Astrocyte of the spinal cord (primary cell): ENCODE measurements at places on chromosomes 11 and 22.
A peak's percentile ranks its signal among the peaks of the same experiment; 100 is the strongest.

DNA sequence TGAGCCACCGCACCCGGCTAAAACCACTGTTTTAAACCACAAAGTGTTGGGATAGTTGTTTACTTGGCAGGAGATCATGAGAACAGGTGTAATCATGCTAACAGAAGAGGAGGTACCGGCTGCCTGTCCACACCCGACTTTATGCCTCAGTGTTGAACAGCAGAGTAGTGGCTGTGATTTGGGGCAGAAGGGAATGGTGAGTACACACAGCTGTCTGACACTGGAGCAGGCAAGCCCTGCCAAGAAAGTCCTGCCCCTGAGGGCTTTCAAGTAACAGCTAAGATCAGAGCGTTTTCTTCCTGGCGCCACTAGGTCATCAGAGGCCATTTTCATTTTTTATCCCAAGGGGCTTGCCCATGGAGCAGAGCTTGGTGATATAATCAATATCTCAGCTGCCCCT, 8.1 kb downstream of the CDKN1C start:
- no peak for DNase-seq

- DNase-seq: no peak
Observed at GRCh38 chr11:23457641-23458040, 597.4 kb upstream of the CCDC179 start.

DNA sequence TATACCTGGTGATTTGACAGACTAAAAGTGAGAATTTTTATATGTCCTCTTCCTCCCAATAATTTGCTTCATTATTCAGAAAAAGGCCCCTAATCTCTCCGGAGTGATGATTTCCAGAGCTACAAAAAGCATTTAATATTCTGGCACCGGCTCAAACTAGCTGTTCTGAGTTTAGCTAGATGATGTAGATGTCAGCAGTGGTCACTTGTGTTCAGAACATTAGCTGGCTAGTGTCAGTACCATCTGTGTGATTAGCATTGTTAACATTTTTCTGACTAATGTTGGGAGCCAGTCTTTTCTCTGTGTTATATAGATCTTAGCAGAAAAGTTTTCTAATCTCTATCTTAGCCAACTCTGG, 68.7 kb upstream of the RRM1 start:
- DNase-seq: no peak

DNA sequence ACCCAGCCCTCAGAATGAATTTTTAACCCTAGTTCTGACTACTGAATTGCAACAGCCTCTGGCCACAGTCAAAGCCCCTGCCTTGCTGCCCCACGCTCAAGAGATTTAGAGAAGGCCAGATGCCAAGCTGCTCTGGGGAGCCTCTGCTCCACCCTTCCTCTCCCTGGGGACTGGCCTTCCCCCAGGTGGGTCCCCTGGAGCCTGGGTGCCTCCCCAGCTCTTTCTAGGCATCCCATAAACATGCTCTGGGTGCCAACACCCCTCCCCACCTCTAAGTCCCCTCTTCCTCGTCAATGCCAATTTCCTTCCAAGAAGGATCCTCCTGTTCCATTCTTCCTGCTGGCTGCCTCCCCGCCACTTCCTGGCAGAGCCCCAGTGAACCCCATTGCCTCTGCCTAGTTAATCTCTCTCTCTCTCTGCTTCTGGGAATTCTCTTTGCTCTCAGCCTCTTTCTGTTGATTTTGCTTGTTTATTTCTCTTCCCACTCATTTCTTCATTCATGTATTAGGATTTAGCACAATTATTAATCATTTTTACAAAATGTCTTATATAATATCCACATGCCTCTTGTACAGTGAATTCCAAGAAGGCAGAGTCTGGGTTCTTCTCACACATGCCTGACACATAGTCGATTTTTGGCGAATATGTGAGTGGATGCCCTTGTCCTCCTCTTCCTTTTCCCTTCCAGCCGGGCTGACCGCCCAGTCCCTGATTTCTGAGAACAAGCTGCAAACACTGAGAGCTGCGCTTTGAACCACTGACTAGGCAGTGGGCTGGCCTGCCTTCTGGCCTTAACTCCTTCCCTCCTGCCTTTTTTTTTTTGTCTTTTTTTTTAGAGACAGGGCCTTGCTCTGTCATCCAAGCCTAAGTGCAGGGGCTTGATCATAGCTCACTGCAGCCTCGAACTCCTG, 17.5 kb downstream of the UQCR10 start:
- no peak for DNase-seq

DNA sequence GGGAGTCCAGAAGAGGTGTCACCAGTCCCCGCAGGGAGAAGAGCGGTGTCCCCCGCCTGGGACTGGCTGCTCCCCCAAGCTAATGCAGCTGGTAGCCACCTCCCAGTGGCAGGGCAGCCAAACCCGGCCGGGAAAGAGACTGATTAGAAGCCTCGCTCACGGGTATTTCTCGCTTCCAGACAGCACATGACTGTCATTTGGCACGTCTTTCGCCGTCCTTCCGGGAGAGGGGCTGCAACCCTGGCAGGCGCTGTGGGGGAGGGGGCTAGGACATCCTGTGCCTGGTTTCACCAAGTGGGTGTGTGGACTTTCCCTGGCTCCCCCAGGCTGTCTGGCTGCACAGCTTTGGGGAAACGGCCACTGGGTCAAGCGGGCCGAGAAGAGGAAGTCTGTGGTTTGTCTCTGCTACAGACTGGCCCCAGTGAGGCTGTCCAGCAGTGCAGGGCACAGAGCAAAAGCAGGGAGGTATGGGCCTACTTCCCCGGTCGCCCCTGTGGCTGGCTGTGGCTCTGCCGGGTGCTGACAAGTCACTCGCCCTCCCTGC, 3.8 kb downstream of the CD81 start:
- DNase-seq: no peak

DNA sequence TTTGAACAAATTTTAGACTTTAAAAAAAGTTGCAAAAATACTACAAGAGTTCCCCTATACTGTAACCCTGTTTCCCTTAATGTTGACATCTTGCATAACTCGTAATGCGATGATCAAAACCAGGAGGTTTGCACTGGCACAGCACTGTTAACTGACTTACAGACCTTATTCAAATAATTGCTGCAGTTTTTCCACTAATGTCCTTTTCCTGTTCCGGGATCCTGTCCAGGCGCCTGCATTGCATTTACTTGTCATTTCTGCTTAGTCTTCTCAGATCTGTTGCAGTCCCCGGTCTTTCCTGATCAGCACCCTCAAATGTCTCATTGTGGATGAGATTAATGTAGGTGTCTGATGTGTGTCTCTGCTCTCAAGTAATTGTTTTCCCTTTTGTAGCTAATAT, 32.0 kb downstream of the APLP2 start:
- DNase-seq: no peak

GRCh38 chr11:69348414-69349235, 54.7 kb downstream of the MYEOV start:
- DNase-seq: no peak

DNA sequence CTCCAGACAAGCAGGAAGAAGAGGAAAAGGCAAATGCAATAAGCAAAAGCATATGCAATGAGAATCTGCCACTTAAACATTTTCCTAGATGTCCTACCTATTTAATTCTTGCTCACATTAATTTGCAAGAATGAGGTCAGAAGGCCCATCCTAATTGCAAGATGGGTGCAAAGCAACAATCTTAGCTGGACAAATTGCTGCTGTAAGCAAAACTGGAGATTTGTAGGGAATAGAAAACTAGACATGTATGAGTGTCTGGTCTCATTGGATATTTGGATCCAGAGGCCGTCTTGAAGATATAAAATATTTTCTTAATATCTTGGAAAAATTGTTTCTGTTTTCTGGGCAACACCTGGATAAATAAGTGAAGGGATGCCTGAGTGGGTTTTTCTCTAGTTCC, 150.1 kb upstream of the PGR start:
- DNase-seq: no peak

- peak; percentile 94 for DNase-seq
Observed at GRCh38 chr22:26672590-26673468, 15.4 kb downstream of the MIAT start.

DNA sequence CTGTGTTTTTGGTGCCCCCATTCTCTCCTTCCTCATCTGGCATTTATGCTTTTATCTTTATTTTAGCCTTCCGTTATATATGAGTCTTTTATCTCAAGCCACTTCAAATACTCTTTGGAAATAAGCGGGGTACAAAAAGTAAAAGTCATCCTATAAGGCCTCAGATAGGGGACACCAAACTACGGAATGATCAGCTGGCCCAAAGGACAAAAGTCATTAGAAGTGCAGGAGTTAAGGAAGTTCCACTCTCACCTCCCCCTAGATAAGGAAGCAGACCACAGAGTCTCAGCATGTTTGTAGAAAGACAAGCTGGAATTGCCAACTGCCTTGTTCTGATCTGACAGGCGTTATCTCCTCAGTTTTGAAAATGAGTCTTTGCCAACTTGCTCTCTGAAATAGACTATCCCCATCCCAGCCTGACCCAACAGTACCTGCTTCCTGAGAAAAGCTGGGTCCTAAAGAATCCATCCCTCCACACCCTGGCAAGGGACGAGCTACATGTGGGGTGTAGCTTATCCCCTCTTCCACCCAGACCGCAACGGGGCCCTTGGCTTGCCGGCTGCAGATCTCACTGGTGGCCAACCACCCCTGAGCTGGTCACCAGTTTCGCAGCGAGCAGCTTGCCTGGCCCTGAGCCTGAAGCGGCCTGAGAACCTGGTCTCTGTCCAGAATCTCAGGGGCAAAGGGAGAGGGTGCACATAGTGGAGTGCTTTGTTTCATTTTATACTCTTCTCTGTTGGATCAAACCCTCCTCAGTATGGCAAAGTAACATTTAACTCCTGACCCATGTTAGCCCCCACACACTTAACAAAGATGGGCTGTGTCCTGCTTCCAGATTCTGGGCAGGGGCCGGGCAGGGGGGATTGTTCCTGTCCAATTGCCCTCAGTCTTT, 13.8 kb downstream of the FADS2 start:
- DNase-seq: no peak

DNA sequence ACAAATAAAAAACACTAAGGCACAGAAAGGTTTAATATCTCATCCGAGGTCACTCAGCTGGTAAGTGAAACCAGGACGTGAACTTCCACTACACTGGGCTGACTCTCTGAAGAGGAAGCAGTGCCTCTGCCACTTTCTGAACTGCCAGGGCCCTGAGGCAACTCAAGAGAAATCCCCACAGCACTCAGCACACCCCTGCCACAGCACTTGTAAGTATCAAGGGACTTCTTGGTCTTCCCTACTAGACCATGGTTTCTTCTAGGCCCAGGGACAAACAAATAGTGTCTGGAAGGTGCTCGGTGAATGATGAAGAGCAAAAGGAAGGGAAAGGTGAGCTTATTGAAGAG, 49.7 kb downstream of the RPL27A start:
- DNase-seq: no peak

GRCh38 chr22:40077646-40078016, 82.9 kb downstream of the FAM83F start:
- no peak for DNase-seq

DNA sequence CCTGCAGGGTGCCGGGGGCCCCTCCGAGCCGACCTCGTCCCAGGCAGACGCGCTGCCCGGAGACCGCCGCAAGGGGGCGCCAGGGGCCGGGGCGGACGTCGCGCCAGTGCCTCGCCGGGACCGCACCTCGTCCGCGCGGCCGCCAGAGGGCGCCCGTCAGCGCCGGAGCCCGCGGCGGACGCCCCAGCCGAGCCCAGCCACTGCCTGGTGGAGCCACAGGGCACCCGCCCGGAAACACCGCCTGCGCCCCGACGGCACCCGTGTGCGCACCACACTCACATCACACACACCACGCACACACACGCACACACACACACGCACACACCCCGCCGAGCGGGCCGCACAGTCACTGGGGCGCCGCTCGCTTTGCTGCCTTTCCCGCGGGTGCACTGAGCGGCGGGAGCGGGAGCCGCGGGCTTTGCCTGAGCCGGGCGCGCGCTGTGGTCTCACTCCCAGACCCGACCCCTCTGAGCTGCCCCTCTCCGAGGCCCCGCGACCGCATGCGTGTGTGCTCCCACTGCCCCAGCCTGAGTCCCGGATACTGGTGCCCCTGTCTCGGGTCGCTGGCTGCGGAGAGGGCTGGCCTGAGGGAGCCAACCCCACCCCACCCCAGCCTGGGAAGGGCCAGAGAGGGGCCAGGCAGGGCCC, 449.3 kb downstream of the OPCML start:
- DNase-seq: peak; percentile 5

- no peak for DNase-seq
Observed at GRCh38 chr11:77966338-77966737, 28.1 kb downstream of the INTS4 start.

DNA sequence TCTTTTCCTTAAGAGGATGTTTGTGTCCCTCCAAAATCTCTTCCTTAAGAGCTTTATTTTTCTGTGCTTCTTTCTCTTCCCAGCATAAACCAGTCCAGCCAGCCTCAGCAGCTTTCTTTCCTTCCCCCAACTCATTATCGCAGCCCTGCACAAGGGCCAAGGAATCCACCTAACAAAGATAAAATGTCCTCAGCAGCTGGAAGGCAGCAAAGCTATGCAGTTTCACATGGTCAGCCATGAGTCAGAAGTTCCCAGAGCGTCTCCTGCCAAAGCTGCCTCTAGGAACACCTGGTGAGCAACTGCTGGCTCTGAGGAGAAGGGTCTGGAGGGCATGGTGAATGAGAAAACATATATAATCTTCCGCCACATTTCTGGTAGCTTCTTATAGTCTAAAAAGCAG, 45.3 kb upstream of the HMGXB4 start:
- peak; percentile 33 for DNase-seq

GRCh38 chr22:27513021-27513420, 288.5 kb downstream of the MN1 start:
- DNase-seq: no peak

GRCh38 chr11:66415423-66415822, 5.4 kb upstream of the NPAS4 start:
- no peak for DNase-seq

- DNase-seq: no peak
Observed at GRCh38 chr11:74493791-74494630, 487 bp upstream of the LIPT2 start.

- DNase-seq: no peak
Observed at GRCh38 chr11:123751781-123752180, 2.5 kb downstream of the OR6X1 start.

- no peak for DNase-seq
Observed at GRCh38 chr22:23841736-23842445, 3.1 kb upstream of the DERL3 start.

GRCh38 chr11:83235825-83236224, 42.3 kb downstream of the ANKRD42 start:
- no peak for DNase-seq

GRCh38 chr11:117095284-117096161, 2.7 kb downstream of the SIK3 start:
- DNase-seq: no peak

DNA sequence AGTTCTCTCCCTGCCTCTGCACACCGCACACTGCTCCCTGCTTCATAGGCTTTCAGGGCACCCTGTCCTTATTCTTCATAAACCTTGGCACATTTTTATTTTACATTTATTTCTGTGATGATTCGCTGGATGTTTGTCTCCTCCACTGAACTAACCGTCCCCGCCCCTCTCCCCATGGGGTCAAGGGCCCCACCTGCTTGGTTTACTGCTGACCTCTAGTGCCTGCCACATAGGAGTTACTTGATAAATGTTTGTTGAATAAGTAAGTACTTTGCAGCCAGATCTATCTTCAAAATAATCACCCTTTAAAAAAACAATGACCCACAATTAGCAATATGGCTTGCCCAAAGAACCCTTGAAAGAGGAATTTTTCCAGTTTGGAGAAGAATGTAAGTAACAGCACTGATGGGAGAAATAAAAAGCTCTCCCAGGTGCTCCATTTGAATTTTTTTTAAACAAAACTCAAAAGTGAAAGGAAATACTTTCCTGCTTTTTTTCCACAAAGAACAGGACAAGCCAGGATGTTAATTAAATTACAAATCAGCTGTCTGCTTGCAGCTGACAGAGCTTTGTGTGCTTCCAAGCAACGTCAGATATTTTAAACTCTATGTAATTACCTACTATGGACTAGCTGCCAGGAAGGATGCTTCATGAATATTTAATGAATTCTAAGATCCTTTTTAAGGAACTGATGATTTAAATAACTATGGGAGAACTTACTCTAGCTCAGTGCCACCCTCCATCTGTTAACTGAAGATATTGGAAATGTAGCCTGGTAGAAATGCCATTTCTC, 1083.6 kb downstream of the DLG2 start:
- DNase-seq: no peak
